Muscle of leg (tissue), 16 donors: ENCODE measurements at places on chromosomes 6 and 20. TPM values are rescaled to one million over a fixed set of nuclear protein-coding genes. Genes with fewer than 3 reads are reported as not detected.

The TMC2 gene
- total RNA-seq: not detected

- H3K36me3 ChIP-seq: no peaks in the 10 kb centered on the region
- peaks cover 7% of the 10 kb centered on the region for H3K27me3 ChIP-seq
- DNase-seq: peak; percentile 69
- H3K4me3 ChIP-seq: no peak overlapping the region
- no peak overlapping the region for H3K27ac ChIP-seq
- no peaks in the 10 kb centered on the region for H3K4me1 ChIP-seq
Observed at GRCh38 chr6:41306187-41306854, 19.8 kb upstream of the TREM1 start.

The PERP gene
- 1.1 TPM for total RNA-seq

The ARMC2 gene
- total RNA-seq: 3.6 TPM

DNA sequence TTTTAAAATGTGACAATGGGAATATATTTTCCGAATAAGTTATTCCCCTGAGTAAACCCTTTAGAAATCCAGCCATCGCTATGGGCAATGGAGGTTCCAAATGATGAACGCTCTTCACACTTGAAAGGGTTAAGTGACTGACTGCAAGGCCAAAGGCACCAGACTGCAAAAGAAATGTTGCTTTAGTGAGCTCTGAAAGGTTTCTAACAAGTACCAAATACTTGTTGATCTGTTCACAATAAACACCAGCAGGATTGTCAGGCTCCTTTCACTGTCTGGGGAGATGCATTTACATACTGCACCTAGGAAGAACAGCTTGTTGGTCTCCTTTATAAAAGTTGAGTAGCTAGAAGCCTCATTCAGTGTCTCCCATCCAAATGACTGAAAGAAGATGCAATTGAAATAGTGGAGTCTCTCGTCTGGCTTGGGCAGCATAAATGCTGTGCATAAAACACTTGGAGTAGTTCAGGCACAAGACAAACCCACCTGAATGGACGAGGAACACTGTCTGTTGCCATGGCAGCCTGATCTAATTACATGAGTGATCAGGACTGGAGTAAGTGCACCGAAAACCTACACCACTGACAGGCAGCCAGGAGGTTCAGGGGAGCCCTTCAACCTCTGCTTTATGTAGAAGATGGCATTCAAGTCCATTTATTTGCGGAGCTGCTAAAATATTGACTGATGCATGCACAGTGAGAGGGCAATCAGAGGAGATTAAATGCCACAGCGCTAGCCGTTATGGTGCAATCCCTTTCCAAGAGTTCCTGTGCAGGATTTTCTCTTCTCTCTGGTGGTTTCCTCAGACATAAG lies 2.9 kb downstream of the ATXN1 start:
- H3K4me1 ChIP-seq: peaks cover 21% of the 10 kb centered on the region
- no peaks in the 10 kb centered on the region for H3K36me3 ChIP-seq
- H3K4me3 ChIP-seq: no peak overlapping the region
- DNase-seq: no peak
- no peaks in the 10 kb centered on the region for H3K27me3 ChIP-seq

The FAM120B gene
- total RNA-seq: 19.6 TPM

DNA sequence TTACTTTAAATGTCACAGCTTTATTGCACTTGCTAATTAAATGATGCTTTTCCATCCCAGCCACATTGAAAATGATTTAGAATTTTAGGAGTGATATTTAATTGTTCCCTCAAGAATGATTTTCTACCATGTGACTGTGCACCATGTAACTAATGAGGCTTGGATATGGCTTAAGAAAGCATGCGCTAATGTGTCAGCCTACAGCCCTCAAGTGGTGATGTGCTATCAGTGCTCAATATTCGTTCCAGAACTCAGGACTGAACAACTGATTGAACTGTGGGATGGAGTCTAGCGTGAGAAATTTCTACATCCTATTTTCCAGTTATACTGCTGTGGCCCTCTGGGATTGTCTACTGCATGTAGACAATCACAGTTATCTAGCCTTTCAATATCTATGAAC lies 71.5 kb downstream of the PKIB start:
- H3K27me3 ChIP-seq: no peaks in the 10 kb centered on the region
- no peak for DNase-seq
- H3K27ac ChIP-seq: no peak overlapping the region

- DNase-seq: no peak
- no peaks in the 10 kb centered on the region for H3K27me3 ChIP-seq
- no peak overlapping the region for H3K4me3 ChIP-seq
- H3K27ac ChIP-seq: no peak overlapping the region
- H3K36me3 ChIP-seq: no peaks in the 10 kb centered on the region
Observed at GRCh38 chr6:134397676-134398075, 79.8 kb upstream of the SGK1 start.

- no peak overlapping the region for H3K4me3 ChIP-seq
- no peaks in the 10 kb centered on the region for H3K36me3 ChIP-seq
- no peaks in the 10 kb centered on the region for H3K27me3 ChIP-seq
Observed at GRCh38 chr6:89172131-89172530, 26.3 kb downstream of the PM20D2 start.

The GABRR1 gene
- total RNA-seq: 0.40 TPM

The FAM184A gene
- total RNA-seq: 7.0 TPM

GRCh38 chr6:33320315-33321181 lies 3.0 kb upstream of the ZBTB22 start:
- no peak overlapping the region for H3K27ac ChIP-seq
- H3K36me3 ChIP-seq: peaks cover 37% of the 10 kb centered on the region
- no peaks in the 10 kb centered on the region for H3K27me3 ChIP-seq
- peak; percentile 18 for DNase-seq

DNA sequence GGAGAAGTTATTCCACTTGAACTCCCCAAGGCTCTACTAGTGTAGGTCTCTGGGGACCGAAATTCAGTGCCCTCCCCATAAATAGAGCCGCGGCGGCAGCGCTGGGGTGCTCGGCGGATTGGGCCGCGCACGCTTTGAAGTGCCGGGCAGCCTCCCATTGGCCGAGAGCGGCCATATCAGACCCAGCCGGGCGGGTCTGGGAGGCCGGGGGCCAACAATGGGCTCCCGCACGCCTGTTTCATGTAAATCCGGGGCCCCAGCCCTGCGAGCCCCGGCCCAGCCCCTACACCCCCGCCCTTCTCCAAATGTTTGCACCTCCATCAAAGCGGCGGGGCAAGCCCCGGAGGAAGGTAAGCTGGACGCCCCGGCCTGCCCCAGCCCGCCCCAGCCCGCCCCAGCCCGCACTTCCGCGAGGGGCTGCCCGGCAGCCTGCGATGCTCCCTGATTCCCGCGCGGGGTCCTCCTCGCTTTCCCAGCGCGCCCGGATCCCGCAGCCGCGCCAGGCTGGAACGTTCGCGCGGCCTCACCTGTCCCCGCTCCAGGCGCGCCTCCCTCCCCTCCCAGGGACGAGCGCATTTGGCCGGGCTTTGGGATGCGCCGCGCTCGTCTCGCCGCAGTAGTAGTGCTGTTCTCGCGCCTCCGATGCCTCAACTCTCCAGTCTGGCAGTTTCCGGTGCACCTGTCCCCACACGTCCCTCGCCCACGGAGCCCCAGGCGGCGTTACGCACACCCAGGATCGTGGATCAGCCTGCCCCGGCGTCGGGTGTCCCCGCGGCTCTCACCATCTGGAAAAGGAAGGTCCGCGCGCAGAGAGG lies at the start of gene TBXT:
TSS of gene TBXT (minus strand) at position 51 of the 815 bp plus-strand sequence. CDS start 260 bp downstream, outside the sequence.
- no peak within 1 kb of the TSS for H3K27ac ChIP-seq
- no peak for DNase-seq
- H3K4me1 ChIP-seq: peaks cover 26% of the 10 kb centered on the region
- H3K4me3 ChIP-seq: peak within 1 kb of the TSS; percentile 29
- H3K36me3 ChIP-seq: no peaks in the 10 kb centered on the region

GRCh38 chr6:137933696-137934095 lies 66.6 kb downstream of the TNFAIP3 start:
- H3K4me1 ChIP-seq: peaks cover 2% of the 10 kb centered on the region
- no peaks in the 10 kb centered on the region for H3K27me3 ChIP-seq
- DNase-seq: peak; percentile 95
- H3K36me3 ChIP-seq: no peaks in the 10 kb centered on the region
- peak overlapping the region; percentile 47 for H3K27ac ChIP-seq

The MPC1 gene
- 69.2 TPM for total RNA-seq
